ENCODE measurements at places on chromosomes 6 and 20.
A peak's percentile ranks its signal among the peaks of the same experiment; 100 is the strongest.

DNA sequence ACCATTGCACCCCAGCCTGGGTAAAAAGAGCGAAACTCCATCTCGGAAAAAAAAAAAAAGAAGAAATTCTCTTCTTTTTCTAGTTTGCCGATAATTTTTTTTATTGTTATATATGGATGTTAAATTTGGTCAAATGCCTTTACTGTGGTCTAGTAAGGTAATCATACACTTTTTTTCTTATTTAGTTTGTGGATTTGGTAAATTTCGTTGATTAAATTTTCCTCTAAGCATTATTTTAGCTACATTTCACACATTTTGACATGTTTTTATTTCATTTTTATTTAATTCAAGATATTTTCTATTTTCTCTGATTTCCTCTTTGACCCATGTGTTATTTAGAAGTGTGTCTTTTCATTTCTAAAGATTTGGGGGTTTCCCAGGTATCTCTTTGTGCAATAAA is 18.0 kb upstream of the ELOVL2 start:
- no peak for DNase-seq

- no peak for DNase-seq
These were observed 82.1 kb upstream of the SLCO4A1 start for GRCh38 chr20:62560162-62560561.

DNA sequence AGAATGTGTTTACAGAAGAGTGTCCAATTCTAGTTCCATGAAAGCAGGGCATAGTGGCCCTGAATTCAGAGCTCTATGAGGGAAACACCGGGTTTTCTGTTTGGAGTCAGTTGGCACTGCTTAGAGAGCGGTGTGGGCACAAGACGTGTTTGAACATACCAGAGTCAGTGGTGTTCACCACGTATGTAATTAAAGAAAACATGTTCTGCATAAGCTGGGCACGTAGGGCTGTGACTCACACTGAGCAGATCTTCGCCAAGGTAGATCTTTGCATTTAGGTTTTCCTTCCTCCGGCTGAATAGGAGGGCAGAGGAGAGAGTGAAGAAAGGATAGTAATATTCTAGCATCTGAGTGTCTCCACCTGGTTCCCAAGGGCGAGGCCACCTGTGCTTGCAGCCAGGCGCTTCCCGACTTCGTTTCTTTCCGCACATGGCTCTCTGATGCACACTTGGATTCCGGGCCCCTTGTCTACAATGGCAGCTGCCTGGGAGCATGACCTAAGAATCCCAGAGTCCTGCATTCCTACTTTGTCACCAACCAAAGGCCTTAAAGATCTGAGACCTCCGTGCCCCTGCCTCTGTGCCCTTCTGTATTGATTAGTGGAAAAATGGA is 136.2 kb downstream of the ERMARD start:
- no peak for DNase-seq

- DNase-seq = no peak
These were observed 2.0 kb downstream of the MMP9 start for GRCh38 chr20:46010491-46011391.

GRCh38 chr6:133972388-133972787 is 19.4 kb downstream of the TBPL1 start:
- no peak for DNase-seq

DNA sequence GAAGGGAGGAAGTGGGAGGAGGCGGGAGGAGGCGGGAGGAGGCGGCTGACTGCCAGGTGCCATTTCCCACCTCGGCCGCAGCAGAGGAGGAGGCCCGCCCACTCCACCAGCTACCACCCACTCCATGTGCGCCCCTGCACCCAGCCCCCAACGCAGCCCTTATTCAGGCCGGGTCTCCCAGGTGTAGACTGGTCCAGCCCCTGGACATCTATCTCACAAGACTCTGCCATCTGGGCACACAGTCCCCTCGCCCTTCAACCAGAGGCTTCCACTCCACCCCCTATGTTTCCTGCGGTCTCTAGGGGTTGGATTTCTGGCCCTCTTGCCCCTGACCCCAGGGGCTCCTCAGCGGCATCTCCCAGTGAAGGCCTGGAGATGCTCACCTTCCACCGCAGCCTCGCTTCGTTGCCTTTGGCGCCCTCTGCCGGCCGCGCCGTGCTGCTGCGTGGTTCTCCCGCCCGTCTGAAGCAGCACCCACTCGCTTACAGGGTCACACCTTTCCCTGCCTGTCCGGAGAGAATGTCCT is 32.6 kb upstream of the FAM83D start:
- peak; percentile 60 for DNase-seq

DNA sequence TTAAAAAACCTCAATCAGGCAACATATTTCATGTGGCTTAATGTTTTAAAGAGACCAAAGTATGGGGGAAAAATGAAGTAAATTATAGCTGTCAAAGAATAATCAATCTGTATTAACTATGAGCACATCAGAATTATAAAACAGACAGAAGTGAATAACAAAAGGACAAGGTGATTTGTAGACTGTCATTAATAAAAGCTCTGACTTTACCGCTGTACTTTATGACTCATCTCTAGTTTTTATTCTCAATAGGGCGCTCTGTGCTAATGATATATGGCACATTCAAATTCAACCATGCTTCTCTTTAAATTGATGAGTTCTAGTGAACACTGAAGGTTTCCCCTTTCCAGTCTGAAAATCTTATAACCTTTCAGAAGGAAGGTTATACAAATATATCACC is 72.0 kb downstream of the PREP start:
- no peak for DNase-seq

- no peak for DNase-seq
These were observed 441.9 kb downstream of the CD109 start for GRCh38 chr6:74137911-74138310.

GRCh38 chr6:73452107-73452461 is at the start of gene CGAS:
CGAS (minus strand) TSS chr6:73452297; CDS start chr6:73452181, 116 bp downstream.
- DNase-seq = peak; percentile 48

DNA sequence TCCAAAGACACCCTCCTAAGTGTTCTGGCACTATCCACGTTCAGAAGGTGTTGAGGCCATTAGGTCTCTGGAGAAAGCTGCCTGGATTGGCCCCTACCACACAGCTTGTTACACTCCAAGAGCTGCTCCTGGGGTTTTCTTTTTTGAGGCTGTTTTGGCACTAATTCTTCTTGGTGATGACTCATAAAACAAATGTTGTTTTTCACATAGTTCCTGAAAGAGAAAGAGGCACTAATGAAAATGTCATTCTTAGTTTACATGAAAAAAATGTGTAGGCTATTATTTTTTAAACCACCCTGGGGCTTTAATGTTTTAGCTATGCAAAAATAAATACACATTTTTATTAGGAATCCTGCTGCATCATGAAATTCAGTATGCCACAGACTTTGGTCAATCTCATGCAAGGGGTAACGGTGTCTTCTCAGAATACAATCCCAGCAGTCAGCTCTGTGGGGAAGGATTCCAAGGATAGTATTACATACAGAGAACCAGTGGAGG is 38.1 kb downstream of the TBPL1 start:
- no peak for DNase-seq

- no peak for DNase-seq
These were observed 311.4 kb downstream of the KIF16B start for GRCh38 chr20:16261733-16262273.

DNA sequence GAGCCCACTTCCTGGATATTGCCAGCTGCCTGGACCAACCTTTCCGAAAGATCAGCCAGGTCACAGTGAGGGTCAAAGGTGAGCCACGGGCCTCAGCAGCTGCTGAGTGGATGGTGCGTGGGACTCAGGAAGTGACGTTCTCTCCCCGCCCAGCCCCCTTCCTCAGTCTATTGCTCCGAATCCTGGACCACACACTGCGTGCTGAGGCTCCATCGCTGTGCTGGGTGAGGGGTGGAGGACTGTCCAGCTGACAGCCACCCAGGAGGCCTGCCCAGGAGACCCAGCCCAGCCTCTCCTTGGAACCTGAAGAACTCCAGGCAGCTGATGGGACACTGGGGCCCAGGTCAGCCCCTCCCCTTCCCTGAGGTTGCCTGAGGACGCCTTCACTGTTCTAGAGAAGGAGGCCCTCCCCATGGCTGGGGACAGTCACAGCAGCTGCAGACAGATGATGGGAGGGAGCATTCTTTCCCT is 94.4 kb upstream of the CD93 start:
- DNase-seq = no peak

GRCh38 chr6:56541741-56542360 is 100.8 kb downstream of the DST start:
- DNase-seq = no peak

DNA sequence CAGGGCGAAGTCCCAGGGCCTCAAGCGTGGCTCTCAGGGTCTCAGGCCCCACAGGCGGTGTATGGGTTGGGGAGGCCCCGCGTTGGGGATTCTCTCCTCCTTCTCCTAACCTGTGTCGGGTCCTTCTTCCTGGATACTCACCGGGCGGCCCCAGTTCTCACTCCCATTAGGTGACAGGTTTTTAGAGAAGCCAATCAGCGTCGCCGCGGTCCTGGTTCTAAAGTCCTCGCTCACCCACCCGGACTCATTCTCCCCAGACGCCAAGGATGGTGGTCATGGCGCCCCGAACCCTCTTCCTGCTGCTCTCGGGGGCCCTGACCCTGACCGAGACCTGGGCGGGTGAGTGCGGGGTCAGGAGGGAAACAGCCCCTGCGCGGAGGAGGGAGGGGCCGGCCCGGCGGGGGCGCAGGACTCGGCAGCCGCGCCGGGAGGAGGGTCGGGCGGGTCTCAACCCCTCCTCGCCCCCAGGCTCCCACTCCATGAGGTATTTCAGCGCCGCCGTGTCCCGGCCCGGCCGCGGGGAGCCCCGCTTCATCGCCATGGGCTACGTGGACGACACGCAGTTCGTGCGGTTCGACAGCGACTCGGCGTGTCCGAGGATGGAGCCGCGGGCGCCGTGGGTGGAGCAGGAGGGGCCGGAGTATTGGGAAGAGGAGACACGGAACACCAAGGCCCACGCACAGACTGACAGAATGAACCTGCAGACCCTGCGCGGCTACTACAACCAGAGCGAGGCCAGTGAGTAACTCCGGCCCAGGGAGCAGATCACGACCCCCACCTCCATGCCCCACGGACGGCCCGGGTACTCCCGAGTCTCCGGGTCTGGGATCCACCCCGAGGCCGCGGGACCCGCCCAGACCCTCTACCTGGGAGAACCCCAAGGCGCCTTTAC is at the start of gene HLA-G:
HLA-G (plus strand) TSS at position 247 of the 892 bp plus-strand sequence; CDS start at position 267, 20 bp downstream.
- DNase-seq = no peak

DNA sequence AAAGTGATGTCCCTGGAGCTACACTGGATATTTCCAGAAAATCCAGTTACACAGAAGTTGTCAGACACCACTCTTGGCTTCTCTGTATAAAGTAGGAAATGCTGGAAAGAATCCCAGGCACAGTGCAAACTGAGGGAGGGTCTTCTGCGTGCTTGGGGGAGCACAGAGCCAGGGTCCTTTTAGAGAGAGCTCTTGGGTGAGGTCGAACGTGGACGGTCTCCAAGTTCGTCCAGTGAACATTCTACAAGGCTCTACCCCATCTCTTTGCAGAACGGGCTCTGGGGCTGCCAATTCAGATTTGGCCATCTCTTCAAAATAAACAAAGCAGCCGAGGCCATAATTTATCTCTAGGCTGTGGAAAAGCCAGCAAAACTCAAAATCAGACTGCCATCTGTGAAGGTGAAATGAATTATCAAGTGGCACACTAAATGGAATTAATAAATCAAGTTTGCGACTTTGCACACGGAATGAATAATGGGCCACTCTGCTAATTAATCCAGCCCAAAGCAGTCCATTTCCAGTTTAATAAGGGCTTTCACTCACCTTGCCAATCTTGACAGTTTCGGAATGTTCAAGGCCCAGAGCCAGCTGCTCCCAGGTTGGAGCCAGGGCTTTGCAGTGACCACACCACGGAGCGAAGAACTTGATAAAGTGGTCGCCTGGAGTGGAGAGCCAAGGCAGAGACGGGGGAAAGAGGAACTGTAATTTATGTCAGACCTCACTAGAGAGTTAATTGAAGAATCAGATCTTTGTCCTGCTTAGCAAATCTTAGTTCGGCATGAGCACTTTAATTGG is 19.3 kb downstream of the TXNDC5 start:
- no peak for DNase-seq

DNA sequence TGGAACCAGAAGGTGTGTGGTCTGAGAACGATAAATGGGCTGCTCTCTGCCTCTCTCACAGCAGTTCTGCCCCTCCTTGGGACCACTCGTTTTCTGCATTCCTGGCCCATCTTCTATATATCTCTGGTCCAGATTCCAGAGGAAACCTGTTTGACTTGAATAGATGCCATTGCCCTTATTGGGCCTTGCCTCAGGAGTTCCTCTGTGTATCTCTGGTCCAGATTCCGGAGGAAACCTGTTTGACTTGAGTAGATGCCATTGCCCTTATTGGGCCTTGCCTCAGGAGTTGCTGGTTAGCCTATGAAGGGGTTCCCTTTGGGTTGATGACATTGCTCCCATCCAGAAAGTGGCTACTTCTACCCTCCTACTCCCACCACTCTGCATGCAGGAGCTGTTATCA is 189.4 kb downstream of the SLC16A10 start:
- no peak for DNase-seq

GRCh38 chr6:43723737-43724295 is 36.2 kb upstream of the MRPS18A start:
- no peak for DNase-seq

DNA sequence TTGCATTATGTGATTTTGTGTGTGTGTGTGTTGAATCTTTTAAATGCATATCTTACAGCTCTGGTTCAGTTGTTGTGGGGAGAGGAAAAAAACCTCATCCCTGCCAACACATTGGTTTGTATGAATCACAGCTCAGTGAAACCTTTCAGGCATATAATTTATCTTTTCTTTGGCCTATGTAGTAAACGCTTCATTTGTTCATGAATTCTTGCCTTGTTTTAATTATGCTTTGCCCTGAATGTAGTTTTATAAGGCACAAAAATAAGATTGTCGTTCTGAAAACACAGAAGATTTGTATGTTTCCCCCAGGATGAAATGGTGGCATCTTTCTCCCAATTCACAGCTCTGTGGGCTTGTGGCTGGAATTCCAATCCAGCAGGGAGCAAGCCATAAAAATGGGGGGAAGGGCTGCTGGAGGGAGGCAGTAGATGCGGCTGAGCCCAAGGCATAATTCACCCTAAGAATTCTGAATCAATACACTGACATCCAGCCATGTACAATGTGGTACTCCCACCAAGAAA is 45.1 kb downstream of the BCAS1 start:
- DNase-seq = no peak

DNA sequence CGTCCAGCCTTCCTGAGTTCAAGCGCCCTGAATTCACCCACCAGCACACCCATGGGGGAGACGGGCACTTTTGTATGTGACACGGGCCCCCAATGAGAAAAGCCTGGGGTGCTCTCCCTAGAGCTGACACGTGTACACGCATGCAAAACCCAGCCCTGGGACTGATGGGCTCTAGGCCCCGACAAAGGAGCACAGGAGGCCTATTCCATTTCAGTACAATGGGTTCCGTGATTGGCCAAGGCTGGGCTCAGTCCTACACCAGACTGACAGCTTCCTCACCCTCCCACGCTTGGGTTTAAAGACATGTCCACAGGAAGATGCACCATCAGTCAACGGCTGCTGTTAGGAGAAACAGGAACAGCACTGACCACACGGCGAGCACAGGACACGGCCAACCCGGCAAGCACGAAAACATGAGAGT is 8.8 kb downstream of the ZBTB46 start:
- DNase-seq = no peak

- DNase-seq = no peak
These were observed 124.2 kb upstream of the PTPN1 start for GRCh38 chr20:50385733-50386640.

- no peak for DNase-seq
These were observed 28.5 kb downstream of the SLX4IP start for GRCh38 chr20:10463622-10464021.

GRCh38 chr6:52573295-52573694 is 3.6 kb downstream of the TRAM2 start:
- no peak for DNase-seq

- DNase-seq = no peak
These were observed 13.3 kb downstream of the PANK2 start for GRCh38 chr20:3902446-3902845.

- no peak for DNase-seq
These were observed 39.5 kb downstream of the MYH7B start for GRCh38 chr20:34995192-34995591.
